ENCODE measurements at places on chromosomes 12 and 14.

DNA sequence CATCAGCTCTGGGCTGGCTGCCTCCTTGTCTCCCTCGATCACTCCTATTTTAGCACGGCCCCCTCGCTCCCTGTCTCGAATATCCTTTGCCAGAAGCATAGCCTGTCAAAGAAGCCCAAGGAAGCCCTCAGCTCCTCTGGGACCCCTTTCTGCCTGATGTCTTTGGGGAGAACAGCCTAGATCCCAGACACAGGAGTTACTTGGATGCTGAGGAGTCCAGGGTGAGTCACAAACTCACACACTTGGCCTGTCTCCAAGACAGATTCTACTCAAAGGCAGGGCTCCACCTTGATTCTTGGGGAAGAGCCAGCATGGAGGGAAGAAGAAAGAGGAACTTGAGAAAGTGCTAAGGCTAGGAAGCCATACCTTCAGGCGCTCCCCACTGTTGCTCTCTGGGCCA lies 8.1 kb downstream of the AVIL start:
- no peak for DNase-seq

GRCh38 chr14:103488071-103488470 lies 34.6 kb downstream of the CKB start:
- no peak for DNase-seq

DNA sequence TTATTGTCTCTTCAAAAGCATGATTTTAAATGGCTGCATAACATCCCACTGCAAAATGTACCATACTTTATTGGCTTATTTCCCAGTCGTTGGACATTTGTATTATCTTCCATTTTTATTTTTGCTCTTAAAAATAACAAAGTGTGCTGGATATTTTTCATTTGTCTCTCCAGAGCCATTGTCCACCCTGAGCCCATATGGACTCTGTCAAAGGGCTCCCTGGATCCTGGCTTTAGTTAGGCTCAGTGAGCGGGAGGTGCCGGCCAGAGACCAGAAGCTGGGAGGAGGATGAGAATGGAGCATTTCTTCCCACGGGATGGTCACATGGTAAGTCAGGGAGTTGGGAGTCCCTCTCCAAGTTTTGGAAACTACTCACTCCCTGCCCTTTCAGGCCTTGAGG lies 296.9 kb downstream of the NUAK1 start:
- DNase-seq: no peak

GRCh38 chr12:4267704-4268328 lies 5.7 kb upstream of the CCND2 start:
- no peak for DNase-seq

- DNase-seq: no peak
These were observed 3.9 kb upstream of the HSPA2 start for GRCh38 chr14:64536488-64537245.

DNA sequence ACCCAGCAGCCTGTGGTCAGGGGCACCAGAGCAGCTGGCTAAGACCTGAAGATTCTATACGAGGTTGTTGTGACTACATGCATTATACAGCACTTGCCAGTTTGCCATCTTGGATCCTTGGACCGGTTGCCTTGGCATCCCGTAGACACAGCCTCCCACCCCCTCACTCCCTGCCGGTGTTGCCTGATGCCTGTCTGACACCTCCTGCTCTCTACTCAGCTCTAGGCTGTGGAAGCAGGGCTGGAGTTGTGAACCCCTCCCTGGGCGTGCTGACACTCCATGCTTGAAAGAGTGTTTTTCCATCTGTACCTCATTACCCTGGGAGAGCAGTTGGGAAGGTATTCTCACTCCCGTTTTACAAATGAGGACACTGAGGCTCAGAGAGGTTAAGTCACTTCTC lies 2.5 kb downstream of the CHGA start:
- DNase-seq: no peak

GRCh38 chr14:52551696-52552062 lies 626 bp downstream of the TXNDC16 start:
- no peak for DNase-seq

GRCh38 chr14:104383088-104383995 lies 196.2 kb upstream of the C14orf180 start:
- DNase-seq: no peak

GRCh38 chr12:13744561-13744960 lies 236.8 kb downstream of the GRIN2B start:
- DNase-seq: no peak

DNA sequence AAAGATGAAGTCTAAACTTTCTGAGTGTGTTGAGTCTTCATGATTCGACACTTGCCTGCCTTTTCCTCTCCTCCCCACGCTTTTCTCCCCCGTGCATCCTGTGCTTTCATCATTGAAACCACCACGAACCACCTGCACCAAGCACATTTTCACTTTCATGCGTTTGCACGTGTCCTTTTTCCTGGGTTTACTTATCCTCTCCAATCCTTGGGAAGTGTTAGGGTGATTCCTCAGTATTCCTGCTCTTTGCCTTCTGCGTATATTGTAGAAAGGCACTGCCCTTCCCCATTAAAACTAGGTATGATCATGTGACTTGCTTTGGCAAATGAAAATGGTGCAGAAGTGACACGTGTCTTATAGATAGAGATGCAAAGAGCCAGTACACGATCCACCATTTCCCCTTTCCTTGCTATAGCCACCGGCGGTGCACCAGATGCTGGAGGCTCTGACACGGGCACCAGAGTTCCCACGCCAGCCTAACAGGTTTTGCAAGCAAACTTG lies 106.6 kb downstream of the BRMS1L start:
- no peak for DNase-seq

GRCh38 chr12:39919790-39920189 lies 186.1 kb downstream of the SLC2A13 start:
- no peak for DNase-seq

DNA sequence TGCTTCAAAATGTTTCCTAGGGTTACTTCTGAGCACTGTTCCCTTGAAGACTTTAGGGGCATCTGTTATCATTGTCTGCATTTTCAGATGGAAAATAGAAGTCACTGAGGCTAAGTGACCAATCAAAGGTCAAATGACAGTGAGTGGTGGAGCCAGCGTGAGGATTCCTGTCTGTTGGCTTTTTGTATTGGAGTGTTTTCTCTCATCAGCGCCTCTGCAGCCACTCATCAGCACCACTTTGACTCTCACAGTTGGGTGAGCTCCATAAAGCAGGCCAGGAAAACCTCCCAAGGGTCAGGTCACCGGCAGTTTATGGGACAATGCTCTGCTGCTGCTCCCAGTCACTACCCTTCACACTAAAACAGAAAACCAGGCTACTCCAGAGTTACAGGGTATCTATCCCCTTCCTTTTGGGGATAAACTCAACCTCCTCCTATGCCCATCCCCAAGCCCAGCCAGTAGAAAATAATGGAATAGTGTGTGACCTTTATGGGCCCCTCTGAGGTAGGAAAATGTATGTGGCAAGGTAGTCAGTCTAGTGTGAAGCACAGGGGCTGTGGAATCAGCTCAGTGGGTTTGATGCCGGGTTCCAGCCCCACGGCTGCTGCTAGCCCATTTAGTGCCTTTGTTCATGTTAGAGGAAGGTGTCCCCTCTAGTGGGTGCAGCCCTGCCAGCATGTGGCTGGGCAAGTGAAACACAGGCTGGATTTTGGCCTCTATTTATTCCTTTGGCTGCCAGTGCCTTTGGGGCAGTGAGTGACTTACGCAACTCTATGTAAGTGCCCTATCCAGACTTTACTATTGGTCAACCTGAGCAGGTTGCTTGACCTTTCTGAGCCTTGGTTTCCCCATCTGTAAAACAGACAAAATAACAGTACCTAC lies 133.8 kb upstream of the CPM start:
- no peak for DNase-seq

- DNase-seq: no peak
These were observed 44.8 kb upstream of the NR2C1 start for GRCh38 chr12:95118138-95118787.

- no peak for DNase-seq
These were observed 629 bp downstream of the FBRSL1 start for GRCh38 chr12:132490422-132491137.

- no peak for DNase-seq
These were observed 1.1 kb downstream of the POLR3B start for GRCh38 chr12:106358396-106359241.

GRCh38 chr12:41419131-41419893 lies 231.2 kb downstream of the PDZRN4 start:
- no peak for DNase-seq

- DNase-seq: no peak
These were observed 54.6 kb downstream of the C12orf56 start for GRCh38 chr12:64335886-64336466.

GRCh38 chr14:89571491-89571890 lies 154.5 kb upstream of the FOXN3 start:
- DNase-seq: no peak

GRCh38 chr12:63348556-63348955 lies 197.6 kb upstream of the AVPR1A start:
- no peak for DNase-seq

GRCh38 chr12:92796650-92797049 lies 93.9 kb downstream of the PLEKHG7 start:
- DNase-seq: no peak

- no peak for DNase-seq
These were observed 31.7 kb upstream of the GPRC5A start for GRCh38 chr12:12859690-12860089.

DNA sequence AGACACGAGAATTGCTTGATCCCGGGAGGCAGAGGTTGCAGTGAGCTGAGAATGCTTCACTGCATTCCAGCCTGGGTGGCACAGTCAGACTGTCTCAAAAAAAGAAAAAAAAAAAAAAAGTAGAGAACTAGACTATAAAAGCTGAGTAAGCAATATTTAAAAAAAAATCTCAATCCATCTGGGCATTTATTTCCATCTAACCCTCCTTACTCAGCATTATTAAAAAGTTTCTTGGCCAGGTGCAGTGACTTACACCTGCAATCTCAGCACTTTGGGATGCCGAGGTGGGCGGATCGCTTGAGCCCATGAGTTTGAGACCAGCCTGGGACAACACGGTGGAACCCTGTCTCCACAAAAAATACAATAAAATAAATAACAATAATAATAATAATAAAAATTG lies 4.5 kb downstream of the SUPT16H start:
- no peak for DNase-seq

GRCh38 chr12:128818065-128819022 lies 5.4 kb downstream of the SLC15A4 start:
- no peak for DNase-seq

DNA sequence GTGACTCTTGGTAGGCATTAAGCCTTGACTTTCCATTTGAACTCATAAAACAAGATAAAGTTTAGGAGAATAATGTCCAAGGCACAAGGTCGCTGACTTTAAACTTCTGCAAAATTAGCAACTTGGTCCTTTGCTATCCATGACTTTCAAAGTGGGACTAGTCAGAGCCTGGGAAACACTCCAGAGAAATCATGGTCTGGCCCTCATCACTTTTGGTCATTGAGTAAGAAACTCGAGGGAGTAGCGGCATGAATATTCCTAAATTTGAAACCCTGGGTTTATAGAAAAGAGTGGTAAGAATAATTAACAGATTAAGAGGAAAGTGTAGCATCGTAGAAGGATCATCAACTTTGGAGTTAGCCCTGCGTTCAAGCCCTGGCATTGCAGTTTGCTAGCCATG lies 16.9 kb upstream of the APPL2 start:
- DNase-seq: no peak

DNA sequence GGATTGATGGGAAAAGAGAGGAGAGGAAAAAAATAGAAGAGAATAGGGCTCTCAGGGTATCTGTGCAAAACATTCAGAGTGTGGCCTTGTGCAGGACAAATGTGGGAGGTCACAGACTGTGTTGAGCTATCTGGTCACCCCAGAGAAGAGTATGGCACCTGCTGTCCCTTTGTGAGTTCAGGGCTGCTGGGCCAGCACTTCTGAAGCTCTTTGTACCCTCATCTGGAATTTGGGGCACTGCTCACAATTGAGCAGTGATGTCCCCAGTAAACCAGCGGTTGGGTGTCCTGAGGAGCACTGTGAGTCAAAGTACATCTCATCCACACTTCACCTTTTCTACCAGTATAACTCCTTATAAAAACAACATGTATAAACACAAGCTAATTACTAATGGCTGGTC lies 2.6 kb upstream of the KRT81 start:
- no peak for DNase-seq

DNA sequence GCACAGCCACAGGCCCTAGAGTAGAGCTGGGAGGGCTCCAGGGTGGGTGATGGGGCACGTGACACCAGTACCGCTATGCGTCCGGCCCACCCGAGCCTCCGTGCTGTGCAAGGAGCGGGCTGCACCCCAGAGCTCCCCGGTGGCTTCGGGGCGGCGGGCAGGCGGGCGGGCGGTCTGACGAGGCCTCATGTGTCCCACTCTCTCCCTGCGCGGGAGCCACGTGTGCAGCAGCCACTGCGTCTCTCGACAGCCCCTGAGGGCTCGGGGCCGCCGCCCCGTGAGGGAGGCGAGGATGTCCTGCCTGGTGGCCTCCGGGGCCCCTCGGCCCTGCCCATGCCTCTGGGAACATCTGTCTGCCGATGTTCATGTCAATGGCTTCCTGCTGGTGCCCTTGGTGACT lies 51.2 kb upstream of the FBRSL1 start:
- DNase-seq: no peak

- DNase-seq: no peak
These were observed 440.4 kb upstream of the PRICKLE1 start for GRCh38 chr12:43029971-43030370.

- DNase-seq: no peak
These were observed 291.5 kb downstream of the FUT8 start for GRCh38 chr14:65703996-65704395.

- no peak for DNase-seq
These were observed 58.4 kb downstream of the SPTSSA start for GRCh38 chr14:34403646-34404045.

DNA sequence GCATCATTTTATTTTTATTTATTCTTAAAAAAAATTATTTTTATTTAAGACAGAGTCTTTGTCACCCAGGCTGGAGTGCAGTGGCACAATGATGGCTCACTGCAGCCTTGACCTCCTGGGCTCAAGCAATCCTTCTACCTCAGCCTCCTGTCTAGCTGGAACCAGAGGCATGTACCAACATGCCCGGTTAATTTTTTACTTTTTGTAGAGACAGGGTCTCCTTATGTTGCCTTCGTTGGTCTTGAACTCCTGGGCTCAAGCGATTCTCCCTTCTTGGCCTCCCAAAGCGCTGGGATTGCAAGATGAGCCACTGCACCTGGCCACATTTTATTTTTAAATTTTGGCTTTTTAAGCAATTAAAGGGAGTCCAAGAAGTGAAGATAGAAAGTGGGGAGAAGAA lies 21.4 kb downstream of the TTC6 start:
- DNase-seq: no peak

DNA sequence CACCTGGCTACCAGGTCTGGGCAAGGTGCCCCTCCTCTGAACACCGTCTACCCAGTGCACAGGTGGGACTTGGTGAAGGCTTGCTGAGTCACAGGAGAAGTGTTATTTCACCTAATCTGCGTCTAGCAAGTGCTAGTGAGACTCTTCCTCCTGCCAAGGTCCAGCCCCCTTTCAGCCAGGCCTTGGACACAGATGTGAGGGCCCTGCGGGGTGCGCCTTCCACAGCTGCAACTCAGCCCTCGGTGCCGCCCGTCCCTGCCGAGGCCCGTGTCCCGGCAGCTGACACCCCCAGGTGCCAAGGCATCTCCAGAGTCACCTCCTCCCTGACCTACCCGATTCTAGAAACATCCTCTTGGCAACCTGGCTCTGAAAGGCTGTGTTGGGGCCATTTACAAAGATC lies 55.1 kb downstream of the PRIMA1 start:
- DNase-seq: no peak

All from activated CD8-positive, alpha-beta memory T cell treated with anti-CD3 and anti-CD28 coated beads for 48 hours (primary cell).